ENCODE measurements at places on chromosomes 7 and 10.

DNA sequence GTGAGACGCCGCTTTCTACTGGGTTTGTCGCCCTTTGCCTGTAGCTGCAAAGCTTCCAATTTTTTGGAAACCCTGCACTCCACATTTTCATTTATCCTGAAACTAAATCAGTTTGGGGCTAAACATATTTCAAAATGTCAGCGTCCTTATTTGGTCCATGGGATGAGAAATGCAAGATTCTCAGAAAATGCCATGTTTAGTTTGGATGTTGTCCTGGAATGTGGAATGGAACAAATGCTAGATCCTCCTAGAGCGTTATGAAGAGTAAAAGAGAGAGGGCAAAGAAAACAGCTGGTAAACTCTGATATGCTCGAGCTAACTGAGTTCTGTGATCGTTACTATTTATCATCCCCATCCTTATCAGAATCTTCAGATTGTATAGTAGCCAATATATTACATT, 236.9 kb downstream of the KLF6 start:
- H3K4me1 ChIP-seq, result peaks cover 2% of the 10 kb centered on the region
- no peak overlapping the region for H3K27ac ChIP-seq
- H3K27me3 ChIP-seq, result peaks cover 4% of the 10 kb centered on the region
- no peak for DNase-seq
- no peak overlapping the region for H3K4me3 ChIP-seq
- no peaks in the 10 kb centered on the region for H3K36me3 ChIP-seq

GRCh38 chr10:116169782-116170445, 103.1 kb downstream of the GFRA1 start:
- no peaks in the 10 kb centered on the region for H3K27me3 ChIP-seq
- no peak overlapping the region for H3K4me3 ChIP-seq
- no peak for DNase-seq
- no peaks in the 10 kb centered on the region for H3K4me1 ChIP-seq
- H3K36me3 ChIP-seq, result peaks cover 3% of the 10 kb centered on the region

DNA sequence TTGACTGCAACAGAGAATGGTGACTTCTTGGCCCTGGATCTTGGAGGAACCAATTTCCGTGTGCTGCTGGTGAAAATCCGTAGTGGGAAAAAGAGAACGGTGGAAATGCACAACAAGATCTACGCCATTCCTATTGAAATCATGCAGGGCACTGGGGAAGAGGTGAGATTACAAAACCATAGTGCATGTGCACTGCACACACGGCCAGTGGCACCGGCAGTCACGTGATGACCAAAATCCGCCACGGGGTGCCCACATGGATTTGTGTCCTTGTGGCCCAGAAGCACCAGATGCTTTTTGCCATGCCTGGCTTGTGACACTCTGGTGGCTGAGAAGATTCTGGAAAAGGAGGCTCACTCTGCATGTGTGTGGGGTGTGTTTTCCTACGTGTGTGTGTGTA, 32.4 kb downstream of the TACR2 start:
- peaks cover 88% of the 10 kb centered on the region for H3K36me3 ChIP-seq
- H3K4me3 ChIP-seq, result no peak overlapping the region
- H3K27me3 ChIP-seq, result no peaks in the 10 kb centered on the region
- H3K4me1 ChIP-seq, result no peaks in the 10 kb centered on the region
- H3K27ac ChIP-seq, result peak overlapping the region; percentile 42
- DNase-seq, result no peak

GRCh38 chr10:12165036-12165435, 30.7 kb downstream of the NUDT5 start:
- H3K27ac ChIP-seq, result peak overlapping the region; percentile 62
- H3K4me1 ChIP-seq, result no peaks in the 10 kb centered on the region
- no peak overlapping the region for H3K4me3 ChIP-seq

- H3K4me1 ChIP-seq, result peaks cover 2% of the 10 kb centered on the region
- no peak for DNase-seq
- no peak overlapping the region for H3K27ac ChIP-seq
- H3K27me3 ChIP-seq, result no peaks in the 10 kb centered on the region
- H3K36me3 ChIP-seq, result peaks cover 3% of the 10 kb centered on the region
Measured at GRCh38 chr7:42192066-42192465, 44.9 kb downstream of the GLI3 start.

- no peaks in the 10 kb centered on the region for H3K4me1 ChIP-seq
- no peak overlapping the region for H3K4me3 ChIP-seq
- no peak for DNase-seq
- no peak overlapping the region for H3K27ac ChIP-seq
- no peaks in the 10 kb centered on the region for H3K36me3 ChIP-seq
- no peaks in the 10 kb centered on the region for H3K27me3 ChIP-seq
Measured at GRCh38 chr10:36465604-36466379, 659.6 kb upstream of the ANKRD30A start.

GRCh38 chr7:156504687-156505545, 135.7 kb upstream of the RNF32 start:
- DNase-seq, result no peak
- no peaks in the 10 kb centered on the region for H3K36me3 ChIP-seq
- H3K27me3 ChIP-seq, result no peaks in the 10 kb centered on the region
- no peak overlapping the region for H3K4me3 ChIP-seq
- H3K4me1 ChIP-seq, result no peaks in the 10 kb centered on the region

All from effector memory CD8-positive, alpha-beta T cell (primary cell).